K562 (cell line): ENCODE measurements at places on chromosomes 4 and X. TPM values are rescaled to one million over a fixed set of nuclear protein-coding genes. Genes with fewer than 3 reads are reported as not detected.

SATL1 gene
- 0.07 TPM in 1 of 2 replicates, not detected in the other for total RNA-seq

UGT2B11 gene
- not detected in 2 replicates for total RNA-seq

MAGEB17 gene
- total RNA-seq: 0.16 and 0.25 TPM in 2 replicates

ARSD gene
- total RNA-seq: 0.13 and 0.16 TPM in 2 replicates

P2RY10 gene
- total RNA-seq: 0.13 TPM in 1 of 2 replicates, not detected in the other

ANXA3 gene
- 5.1 and 6.4 TPM in 2 replicates for total RNA-seq

DIPK2B gene
- not detected in 2 replicates for total RNA-seq

- no peaks in the 10 kb centered on the region for H3K36me3 ChIP-seq
- DNase-seq: no peak
- H3K27me3 ChIP-seq: no peaks in the 10 kb centered on the region
- H3K27ac ChIP-seq: no peak overlapping the region
- H3K4me1 ChIP-seq: no peaks in the 10 kb centered on the region
Measured at GRCh38 chrX:14798805-14799397, 74.0 kb downstream of the FANCB start.

DNA sequence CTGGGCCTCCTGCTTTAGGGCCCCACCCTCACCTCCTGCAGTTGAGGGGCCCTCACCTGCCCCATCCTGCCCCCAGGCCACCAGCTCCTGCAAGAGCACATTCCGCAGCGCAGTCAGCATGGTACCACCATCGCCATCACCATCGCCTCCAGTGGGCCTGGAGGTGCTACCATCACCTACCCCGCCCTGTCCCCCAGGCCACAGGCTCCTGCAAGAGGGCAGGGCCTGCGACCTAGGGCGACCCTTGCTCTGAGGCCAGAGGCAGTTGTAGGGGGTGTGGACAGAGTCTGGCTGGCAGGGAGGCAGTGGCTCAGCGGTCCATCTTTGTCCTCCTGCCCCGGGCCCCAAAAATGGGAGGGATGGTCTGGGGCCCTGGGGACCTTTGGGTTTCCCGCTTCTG is 3.9 kb upstream of the HAUS7 start:
- no peaks in the 10 kb centered on the region for H3K36me3 ChIP-seq
- H3K27me3 ChIP-seq: no peaks in the 10 kb centered on the region
- no peak for DNase-seq
- no peak overlapping the region for H3K4me3 ChIP-seq
- H3K4me1 ChIP-seq: peaks cover 4% of the 10 kb centered on the region; the same call in 2 of the 3 replicates
- H3K27ac ChIP-seq: no peak overlapping the region

- peaks cover 38% of the 10 kb centered on the region for H3K4me1 ChIP-seq
- H3K36me3 ChIP-seq: peaks cover 76% of the 10 kb centered on the region
- DNase-seq: no peak
- no peaks in the 10 kb centered on the region for H3K27me3 ChIP-seq
- H3K4me3 ChIP-seq: no peak overlapping the region
Measured at GRCh38 chrX:48934581-48935300, 15.9 kb upstream of the PIM2 start.

GRCh38 chr4:107216379-107216778 is 180.3 kb upstream of the DKK2 start:
- H3K36me3 ChIP-seq: no peaks in the 10 kb centered on the region
- H3K27me3 ChIP-seq: no peaks in the 10 kb centered on the region
- no peak overlapping the region for H3K4me3 ChIP-seq
- DNase-seq: no peak
- H3K4me1 ChIP-seq: no peaks in the 10 kb centered on the region

DNA sequence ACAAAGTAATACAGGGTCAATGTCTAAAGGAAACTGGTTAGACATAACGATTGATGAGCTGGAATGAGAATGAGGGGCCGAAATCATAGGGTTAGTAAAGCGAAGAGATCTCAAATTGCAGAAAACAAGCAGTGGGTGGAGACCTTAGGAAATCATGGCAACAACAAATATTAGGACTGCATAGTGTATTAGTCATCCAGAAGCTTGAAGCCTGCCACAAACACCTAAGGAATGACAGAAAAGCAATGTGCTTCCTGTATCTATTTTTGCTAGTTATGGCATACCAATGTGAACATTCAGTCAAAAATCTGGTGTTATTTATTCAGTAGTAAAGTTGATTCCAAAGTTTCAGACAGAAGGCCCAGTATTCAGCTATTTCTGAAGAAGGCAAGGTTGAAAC is 410.9 kb upstream of the CT83 start:
- H3K27ac ChIP-seq: no peak overlapping the region
- no peak for DNase-seq
- no peaks in the 10 kb centered on the region for H3K4me1 ChIP-seq
- H3K36me3 ChIP-seq: no peaks in the 10 kb centered on the region

DNA sequence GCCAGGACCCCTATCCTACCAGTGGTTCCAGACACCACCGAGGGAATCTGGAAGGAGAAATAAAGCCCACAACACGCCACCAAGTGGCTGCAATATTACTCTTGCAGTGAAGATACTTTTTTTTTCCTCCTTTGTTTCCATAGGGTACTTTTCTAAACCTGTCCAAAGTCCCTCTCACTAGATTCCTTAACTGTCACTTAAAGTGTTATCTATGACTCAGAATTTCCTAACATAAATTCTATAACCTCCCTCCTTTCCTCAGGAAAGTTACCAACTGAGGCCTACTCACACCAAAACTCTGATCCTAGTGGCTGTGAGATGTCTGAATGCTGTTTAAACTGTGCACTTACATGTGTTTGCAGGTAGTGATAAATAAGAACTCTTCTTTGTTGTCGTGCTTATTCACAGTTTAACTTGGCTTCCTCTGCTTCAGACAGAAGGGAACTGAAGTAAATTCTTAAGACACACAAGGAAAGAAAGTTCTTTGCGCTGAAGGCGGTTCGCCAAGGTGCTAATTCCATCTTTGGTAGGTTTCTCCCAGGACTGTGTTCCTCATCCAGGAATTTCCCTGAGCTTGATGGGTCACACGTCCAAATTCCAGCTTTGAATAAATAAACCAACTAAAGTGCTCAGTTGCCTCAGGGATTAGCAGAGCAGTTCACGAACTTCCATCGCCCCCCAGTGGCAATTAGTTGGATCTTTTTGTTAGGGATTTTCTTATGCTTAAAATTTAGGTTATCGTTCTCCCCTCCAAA is 10.7 kb upstream of the HCCS start:
- DNase-seq: peak; percentile 12
- H3K36me3 ChIP-seq: no peaks in the 10 kb centered on the region

- no peak overlapping the region for H3K4me3 ChIP-seq
- H3K4me1 ChIP-seq: no peaks in the 10 kb centered on the region
- H3K27ac ChIP-seq: no peak overlapping the region
Measured at GRCh38 chr4:119014658-119015057, 121.0 kb upstream of the MYOZ2 start.

- H3K4me1 ChIP-seq: no peaks in the 10 kb centered on the region
- no peak for DNase-seq
- H3K27me3 ChIP-seq: peaks cover 16% of the 10 kb centered on the region
- H3K36me3 ChIP-seq: no peaks in the 10 kb centered on the region
- H3K4me3 ChIP-seq: no peak overlapping the region
- no peak overlapping the region for H3K27ac ChIP-seq
Measured at GRCh38 chr4:110294165-110294564, 95.8 kb upstream of the ELOVL6 start.

GRCh38 chrX:18377796-18378195 is 23.3 kb upstream of the SCML2 start:
- no peak overlapping the region for H3K27ac ChIP-seq
- no peaks in the 10 kb centered on the region for H3K4me1 ChIP-seq
- peaks cover 5% of the 10 kb centered on the region for H3K27me3 ChIP-seq

DNA sequence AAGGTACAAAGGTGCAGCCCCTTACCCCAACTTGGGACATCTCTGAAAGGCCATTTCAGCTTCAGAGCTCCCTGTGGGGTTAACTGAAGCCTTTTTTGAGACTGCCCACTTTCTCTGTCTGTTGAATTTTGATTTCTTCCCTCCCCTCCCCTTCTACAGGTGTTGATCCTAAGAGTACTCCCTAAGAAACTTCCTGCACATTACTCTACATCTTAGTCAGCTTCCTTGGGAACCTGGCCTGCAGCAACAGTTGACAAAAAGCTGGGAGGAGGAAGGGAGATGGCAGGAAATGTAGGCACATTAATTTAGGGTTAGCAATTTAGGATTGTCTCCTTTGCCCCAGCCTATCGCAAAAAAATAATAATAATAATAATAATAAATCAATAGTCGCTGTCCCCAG is 1.2 kb upstream of the IDS start:
- H3K27me3 ChIP-seq: no peaks in the 10 kb centered on the region; the same call in 2 of the 3 replicates
- no peaks in the 10 kb centered on the region for H3K36me3 ChIP-seq
- no peak for DNase-seq
- no peak overlapping the region for H3K4me3 ChIP-seq
- no peak overlapping the region for H3K27ac ChIP-seq
- peaks cover 14% of the 10 kb centered on the region for H3K4me1 ChIP-seq

DNA sequence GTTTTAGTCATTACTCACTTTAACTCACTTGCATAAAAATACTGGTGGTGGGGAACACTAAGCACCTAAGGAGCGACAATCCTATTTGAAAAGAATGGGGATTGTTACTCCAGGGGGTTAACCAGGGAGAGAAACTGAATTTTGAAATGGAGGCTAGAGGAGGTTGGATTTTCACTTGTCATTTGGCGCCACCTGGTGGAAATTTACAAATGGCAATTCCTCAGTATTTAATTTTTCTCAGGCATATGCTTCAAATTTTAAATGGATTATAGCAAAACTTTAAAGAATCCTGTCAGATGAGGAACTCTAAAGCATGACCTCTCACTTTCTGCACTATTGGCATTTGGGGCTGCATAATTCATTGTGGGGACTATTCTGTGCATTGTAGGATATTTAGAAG is 2.7 kb upstream of the GEMIN8 start:
- no peak overlapping the region for H3K4me3 ChIP-seq
- no peak overlapping the region for H3K27ac ChIP-seq
- H3K27me3 ChIP-seq: no peaks in the 10 kb centered on the region
- H3K4me1 ChIP-seq: no peaks in the 10 kb centered on the region; the same call in 1 of the 2 replicates
- H3K36me3 ChIP-seq: no peaks in the 10 kb centered on the region

DNA sequence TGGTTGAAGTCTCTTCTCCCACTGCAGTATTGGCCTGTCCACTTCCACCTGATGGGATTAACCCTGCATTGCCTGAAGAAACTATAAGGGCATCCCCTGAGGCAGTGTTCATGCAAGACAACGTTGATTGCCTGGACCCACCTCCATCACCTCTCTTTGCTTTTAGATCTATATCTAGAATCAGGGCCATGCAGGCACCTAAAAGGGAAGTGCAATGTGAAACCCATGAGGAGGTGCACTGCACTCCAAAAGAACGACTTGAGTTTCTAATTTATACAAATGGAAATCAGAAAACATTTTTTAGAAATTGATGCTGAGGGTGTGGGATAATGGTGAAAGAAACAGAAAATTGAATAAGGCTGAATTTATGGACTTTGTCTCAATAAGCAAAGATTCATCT is 694.4 kb downstream of the TRAM1L1 start:
- H3K27me3 ChIP-seq: no peaks in the 10 kb centered on the region
- no peak overlapping the region for H3K27ac ChIP-seq
- no peaks in the 10 kb centered on the region for H3K4me1 ChIP-seq
- no peak for DNase-seq
- no peaks in the 10 kb centered on the region for H3K36me3 ChIP-seq
- H3K4me3 ChIP-seq: no peak overlapping the region

DNA sequence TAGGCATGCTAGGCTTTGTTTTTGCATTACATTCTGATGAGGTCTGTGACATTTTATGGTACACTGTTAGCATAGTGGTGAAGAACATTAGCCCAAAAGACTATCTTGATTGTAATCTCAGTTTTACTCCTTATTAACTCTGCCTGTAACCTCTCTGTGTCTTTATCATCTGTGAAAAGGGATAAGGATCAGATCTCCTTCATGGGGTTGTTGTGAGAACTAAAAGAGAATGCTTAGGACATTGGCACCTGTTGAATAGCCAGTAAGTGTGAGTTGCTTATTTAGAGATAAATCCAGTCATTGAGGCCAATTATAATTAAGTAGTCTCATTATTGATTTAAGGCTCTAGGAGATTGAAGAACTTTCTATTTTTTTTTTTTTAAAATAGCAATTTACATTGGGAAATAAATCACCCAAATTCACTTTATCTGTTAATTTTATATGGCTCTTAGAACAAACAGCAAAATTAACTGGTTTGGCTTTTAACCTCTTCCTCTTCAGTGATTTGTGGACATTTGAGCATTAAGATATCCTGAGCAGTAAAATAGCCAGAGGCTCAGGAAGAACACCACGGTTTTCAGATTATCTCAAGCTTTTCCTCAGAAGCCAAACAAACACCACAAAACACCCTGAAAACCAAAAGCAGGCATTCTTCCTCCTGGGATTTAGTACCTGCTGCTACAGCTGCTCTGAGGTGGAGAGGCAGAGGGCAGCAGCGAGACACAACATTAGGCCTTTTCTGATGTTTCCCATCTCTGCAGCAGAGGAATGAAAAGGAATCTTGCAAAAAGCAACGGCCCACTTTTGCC is 192.9 kb downstream of the ARHGAP10 start:
- H3K27ac ChIP-seq: no peak overlapping the region
- no peak overlapping the region for H3K4me3 ChIP-seq
- no peaks in the 10 kb centered on the region for H3K27me3 ChIP-seq
- no peaks in the 10 kb centered on the region for H3K36me3 ChIP-seq
- DNase-seq: no peak

DNA sequence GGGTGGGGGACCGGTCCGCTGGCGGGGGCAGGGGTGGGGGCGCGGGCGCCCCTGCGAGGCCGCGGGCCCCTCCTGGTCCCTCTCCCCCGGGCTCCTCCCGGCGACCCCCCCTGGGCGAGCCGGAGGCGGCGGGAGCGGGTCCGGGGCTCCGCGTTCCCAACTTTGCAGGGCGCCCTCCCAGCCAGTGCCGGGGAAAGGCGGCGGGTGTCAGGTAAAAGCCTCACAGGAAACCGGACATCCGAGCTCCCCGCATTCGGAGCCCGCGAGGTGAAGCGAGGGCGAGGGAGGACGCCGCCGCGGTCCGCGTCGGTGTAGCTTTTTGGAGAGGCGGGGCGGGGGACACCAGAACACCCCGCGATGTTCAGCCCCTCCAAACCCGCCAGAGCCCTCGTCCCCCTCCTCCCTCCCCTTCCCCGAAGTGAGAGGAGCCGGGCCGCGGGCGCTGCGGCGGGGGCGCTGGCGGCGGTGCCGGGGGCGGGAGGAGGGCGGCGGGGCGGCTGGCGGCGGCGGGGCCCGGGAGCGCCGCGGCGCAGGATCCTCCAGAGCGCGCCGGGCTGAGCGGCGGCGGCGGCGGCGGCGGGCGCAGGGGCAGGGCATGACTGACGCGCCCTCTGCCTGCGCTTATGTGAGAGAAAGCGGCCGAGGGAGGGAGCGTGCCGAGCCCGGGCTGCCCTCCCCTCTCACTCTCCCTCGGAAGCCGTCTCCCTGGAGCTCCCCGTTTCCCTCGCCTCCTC is at the start of gene VEGFC:
Gene VEGFC, minus strand, starts transcription at position 597 of the 734 bp plus-strand sequence. CDS start 611 bp downstream, outside the sequence.
- H3K4me1 ChIP-seq: no peaks in the 10 kb centered on the region
- DNase-seq: no peak
- no peak within 1 kb of the TSS for H3K4me3 ChIP-seq
- no peaks in the 10 kb centered on the region for H3K36me3 ChIP-seq

DNA sequence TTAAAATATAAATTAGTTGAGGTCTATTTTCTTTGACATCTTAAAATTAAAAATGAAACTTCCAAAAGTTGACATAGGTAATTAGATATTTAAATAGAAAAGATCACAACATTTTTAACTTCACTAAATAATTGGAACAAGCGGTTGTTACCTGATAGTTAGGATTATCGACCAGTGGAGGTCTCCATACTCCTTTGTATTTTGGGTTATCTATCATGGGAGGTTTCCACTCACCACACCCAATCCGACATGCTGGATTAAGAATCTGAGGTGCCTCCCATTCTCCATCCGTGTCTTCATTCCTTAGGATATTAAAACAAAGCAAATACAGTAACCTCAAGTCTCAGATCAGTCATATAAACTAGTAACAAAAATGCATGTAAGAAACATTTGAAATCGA is 22.2 kb downstream of the SCOC start:
- H3K4me1 ChIP-seq: no peaks in the 10 kb centered on the region
- H3K4me3 ChIP-seq: no peak overlapping the region
- H3K27me3 ChIP-seq: no peaks in the 10 kb centered on the region
